ENCODE measurements at places on chromosomes 13 and 19. TPM values are rescaled to one million over a fixed set of nuclear protein-coding genes. Genes with fewer than 3 reads are reported as not detected.

DNA sequence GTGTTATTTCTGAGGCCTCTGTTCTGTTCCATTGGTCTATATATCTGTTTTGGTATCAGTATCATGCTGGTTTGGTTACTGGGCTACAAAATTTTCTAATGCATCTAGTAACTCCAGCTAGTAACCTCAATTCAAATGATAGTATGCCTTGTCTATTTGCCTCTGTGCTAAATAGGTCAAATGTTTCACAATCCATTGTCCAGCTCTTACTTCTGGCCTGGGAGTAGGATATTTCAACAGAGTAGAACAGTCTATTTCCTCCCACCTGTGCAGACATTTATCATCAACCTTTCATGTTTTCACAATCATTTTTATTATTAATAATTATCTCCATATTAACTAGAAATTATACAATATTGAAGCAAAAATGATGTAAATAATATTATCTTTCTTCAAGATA is 18.1 kb upstream of the NDFIP2 start:
- DNase-seq: no peak
- H3K36me3 ChIP-seq: peaks cover 4% of the 10 kb centered on the region
- H3K27ac ChIP-seq: peak overlapping the region; percentile 8
- peaks cover 26% of the 10 kb centered on the region for H3K4me1 ChIP-seq

- H3K36me3 ChIP-seq: no peaks in the 10 kb centered on the region
- H3K27me3 ChIP-seq: peaks cover 9% of the 10 kb centered on the region
- no peak overlapping the region for H3K27ac ChIP-seq
- H3K4me1 ChIP-seq: no peaks in the 10 kb centered on the region
- no peak overlapping the region for H3K4me3 ChIP-seq
Observed at GRCh38 chr13:76937281-76937820, 11.0 kb upstream of the ACOD1 start.

DNA sequence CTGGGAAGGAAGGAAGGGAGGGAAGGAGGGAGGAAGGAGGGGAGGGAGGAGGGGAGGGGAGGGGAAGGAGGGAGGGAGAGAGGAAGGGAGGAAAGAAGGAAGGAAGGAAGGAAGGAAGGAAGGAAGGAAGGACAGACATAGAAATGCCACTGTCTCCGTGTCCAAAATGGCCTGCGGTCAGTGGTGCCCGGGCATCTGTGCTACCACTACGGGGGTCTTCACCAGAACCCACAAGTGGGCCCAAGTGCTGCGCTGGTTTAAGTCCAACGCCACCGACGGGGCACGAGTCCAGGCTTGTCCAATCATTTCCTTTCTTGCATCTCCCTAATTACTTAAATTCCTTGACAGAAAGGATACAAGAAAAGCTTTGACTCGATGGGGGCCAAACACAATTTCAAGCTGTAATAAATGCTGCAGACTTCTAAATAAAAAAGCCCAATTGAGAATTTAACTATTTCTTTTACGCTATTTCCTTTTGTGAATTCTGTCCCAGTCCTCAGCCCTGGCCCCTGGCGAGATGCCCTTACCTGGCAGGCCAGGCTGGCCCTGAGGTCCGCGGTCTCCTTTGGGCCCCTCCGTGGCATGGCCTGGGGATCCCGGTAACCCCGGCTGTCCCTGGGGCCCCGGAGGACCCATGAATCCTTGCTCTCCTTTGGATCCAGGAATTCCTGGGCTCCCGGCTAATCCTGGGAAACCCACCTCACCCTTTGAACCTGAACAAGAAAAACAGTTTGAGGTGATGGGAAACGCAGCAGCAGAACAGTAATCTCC is 136.8 kb downstream of the COL4A1 start:
- H3K4me3 ChIP-seq: no peak overlapping the region
- no peak for DNase-seq
- no peaks in the 10 kb centered on the region for H3K4me1 ChIP-seq
- H3K27me3 ChIP-seq: peaks cover 4% of the 10 kb centered on the region
- H3K36me3 ChIP-seq: no peaks in the 10 kb centered on the region
- H3K27ac ChIP-seq: no peak overlapping the region

DNA sequence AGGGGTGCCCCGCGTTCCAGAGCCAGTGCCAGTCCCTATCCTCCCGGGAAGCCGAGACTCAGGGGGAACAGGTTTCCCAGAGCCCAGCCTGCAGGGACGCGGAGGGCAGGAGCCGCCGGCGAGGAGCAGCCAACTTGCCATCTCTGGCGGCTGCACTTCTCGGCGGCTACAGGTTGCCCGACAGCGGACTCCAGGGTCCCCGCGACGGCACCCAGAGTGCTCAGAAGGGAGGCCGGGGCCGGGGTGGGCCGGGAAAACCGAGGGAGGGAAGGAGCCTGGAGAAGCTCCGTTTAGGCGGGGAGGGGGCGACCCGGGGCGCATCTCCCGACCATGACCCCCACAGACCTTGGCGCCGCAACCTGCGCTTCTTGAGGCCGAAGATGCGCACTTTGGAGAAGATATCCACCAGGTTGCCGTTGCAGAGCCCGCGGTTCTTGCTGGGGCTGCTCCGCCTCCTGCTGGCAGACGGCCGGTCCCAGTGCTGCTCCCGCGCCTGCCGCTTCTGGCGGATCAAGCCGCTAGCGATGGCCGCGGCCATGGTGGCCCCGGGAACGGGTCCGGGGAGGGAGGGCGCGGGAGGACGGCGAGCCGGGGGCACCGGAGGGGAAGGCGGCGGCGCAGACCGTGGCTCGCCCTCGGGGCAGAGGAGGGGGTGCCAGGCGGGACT is 463.8 kb downstream of the ITGBL1 start:
- DNase-seq: no peak
- H3K36me3 ChIP-seq: no peaks in the 10 kb centered on the region
- H3K27ac ChIP-seq: no peak overlapping the region
- peaks cover 35% of the 10 kb centered on the region for H3K27me3 ChIP-seq

Gene ZNF823
- total RNA-seq: 3.2 TPM

Data from natural killer cell treated with Interleukin-12 subunit alpha and Interleukin-12 subunit beta and Interleukin-15 and Interleukin-18, amount 100 ng/mL, for 72 hours (primary cell).